GM12878 (cell line): ENCODE measurements at places on chromosomes 13 and 19. TPM values are rescaled to one million over a fixed set of nuclear protein-coding genes. Genes with fewer than 3 reads are reported as not detected.

DNA sequence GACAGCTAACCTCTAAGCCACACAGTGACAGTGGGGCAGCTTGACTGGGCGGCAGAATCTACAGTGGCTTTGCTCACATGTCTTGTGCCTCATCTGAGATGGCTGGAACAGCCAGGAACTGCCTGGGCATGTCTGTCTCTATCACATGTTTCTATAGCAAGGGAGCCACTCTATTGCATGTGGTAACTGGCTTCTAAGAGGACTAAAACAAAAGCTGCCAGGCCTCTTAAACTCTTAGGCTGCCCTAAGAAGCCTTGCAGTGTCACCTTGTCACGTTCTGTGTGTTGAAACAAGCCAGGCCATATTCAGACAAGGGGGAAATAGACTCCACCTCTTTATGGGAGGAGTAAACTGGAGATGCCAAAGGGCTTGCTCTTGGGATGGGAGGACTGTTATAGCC lies 122.9 kb upstream of the MAB21L1 start:
- no peak overlapping the region for H3K4me3 ChIP-seq
- no peaks in the 10 kb centered on the region for H3K36me3 ChIP-seq
- no peak overlapping the region for H3K27ac ChIP-seq
- no peaks in the 10 kb centered on the region for H3K27me3 ChIP-seq

DNA sequence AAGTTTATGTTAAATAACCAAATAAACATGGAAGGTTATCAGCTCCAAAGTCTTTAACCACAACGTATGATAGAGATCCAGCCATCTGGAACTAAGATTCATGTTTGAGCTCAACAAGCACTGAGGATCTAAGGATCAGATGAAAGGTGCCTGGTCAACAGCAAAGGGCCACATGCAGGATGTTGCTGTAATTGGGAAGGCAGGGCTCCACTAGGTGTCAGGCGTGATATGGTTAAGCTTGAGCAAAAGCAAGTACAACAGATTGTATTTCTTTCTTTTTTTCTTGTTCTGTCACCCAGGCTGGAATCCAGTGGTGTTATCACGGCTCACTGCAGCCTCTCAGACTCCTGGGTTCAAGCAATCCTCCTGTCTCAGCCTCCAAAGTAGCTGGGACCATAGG lies 12.0 kb downstream of the EBPL start:
- DNase-seq: no peak
- H3K27ac ChIP-seq: no peak overlapping the region
- no peak overlapping the region for H3K4me3 ChIP-seq
- no peaks in the 10 kb centered on the region for H3K27me3 ChIP-seq

The CGB1 gene
- not detected in 2 replicates for polyA plus RNA-seq

The ICAM1 gene
- 30.7 and 41.9 TPM in 2 replicates for polyA plus RNA-seq
